ENCODE measurements at places on chromosomes 4 and X. TPM values are rescaled to one million over a fixed set of nuclear protein-coding genes. Genes with fewer than 3 reads are reported as not detected.

Gene SLC25A53
- 6.8 TPM for total RNA-seq

Gene MAPK10
- total RNA-seq, result not detected

DNA sequence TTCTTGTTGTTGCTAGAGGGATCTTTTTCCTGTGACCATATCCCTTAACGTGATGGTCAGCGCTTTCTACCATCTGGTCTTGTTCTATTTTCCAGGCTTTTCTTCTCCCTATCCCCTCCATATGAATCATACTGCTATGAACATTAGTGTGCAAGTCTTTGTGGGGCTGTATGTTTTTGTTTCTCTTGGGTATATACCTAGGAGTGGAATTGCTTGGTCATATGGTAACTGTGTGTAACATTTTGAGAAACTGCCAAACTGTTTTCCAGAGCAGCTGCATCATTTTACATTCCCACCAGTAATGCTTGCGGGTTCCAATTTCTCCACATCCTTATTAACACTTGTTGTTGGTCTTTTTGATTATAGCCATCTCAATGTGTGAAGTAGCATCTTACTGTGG, 121.4 kb downstream of the SPRY1 start:
- no peak for DNase-seq

GRCh38 chr4:164639001-164639400, 114.9 kb upstream of the SMIM31 start:
- no peak for DNase-seq
